ENCODE measurements at places on chromosomes 3 and 15.

DNA sequence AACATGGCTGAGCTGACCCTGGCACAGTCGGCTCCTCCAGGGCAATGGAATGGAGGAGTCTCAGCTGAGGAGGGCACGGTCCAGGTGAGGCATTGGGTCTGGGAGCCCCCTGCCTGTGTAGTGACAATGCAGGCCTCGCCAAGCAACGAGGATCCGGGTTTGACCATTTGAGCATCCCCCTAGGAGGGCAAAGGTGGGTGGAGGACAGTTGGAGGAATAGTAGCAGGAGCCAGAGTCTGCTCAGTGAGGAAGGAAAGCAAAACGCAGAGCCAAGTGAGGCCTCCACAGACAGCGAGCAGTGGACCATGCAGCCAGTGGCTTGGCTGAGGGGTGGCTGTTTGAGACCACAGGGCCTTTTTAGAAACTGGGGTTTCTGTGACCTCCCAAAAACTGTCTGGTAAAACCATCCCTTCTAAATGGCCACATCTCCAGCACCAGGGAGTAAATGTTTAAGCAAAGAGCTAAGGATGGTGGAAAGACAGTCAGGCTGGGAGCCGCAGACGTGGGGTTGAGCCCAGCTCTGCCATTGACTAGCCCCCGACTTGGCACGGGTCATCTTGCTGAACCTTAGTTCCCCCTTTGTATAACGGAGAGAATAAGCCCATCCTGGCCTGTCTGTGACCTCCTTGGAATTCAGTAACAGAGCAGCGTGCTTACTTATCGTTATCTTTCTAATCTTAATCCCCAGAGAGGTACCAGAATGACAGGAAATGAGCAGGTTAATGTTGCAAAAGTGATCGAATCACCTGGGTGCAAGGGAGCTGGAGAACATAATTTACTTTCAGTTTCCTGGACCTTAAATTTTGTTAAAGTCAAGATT, 46.8 kb downstream of the CMTM6 start:
- no peak for DNase-seq

- DNase-seq, result no peak
These were observed 6.9 kb downstream of the PRICKLE2 start for GRCh38 chr3:64218329-64218728.

GRCh38 chr3:156456771-156457224, 98.1 kb downstream of the SSR3 start:
- DNase-seq, result no peak

DNA sequence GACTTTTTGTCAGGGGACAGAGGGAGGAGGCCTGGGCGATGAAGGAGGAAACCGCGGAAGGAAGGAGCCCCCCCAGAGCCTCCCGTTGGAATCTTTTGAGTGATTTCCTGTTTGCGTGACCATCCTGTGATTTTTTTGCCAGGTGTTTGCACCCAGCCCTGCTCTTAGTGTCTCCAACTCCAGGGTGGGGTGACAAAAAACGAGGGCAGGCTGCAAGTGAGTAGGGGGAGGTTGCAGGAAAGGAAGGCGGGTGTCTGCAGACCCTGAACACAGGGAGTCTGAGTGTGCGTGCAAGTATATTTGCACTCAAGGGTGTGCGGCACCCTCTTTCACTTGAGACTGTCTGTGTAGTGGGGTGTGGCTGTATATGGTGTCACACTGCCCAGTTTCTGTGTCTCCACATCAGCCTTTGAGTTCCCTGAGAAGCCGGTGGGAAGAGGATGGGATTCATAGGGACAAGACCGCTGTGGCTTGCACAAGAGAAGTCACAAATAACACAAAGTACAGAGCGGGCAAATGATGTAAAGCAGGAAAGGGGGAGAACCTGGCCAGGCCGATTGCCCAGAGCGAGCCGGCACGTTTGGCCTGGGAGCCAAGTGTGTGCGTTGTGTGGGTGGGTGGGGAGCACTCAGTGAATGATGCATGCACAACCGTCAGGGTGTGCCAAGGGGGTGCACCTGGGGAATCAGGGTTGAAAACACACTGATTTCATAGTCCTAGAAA, 6.6 kb downstream of the ISLR2 start:
- no peak for DNase-seq

- DNase-seq, result peak; percentile 29
These were observed 13.9 kb upstream of the RTP1 start for GRCh38 chr3:187183210-187183862.

GRCh38 chr3:24043168-24043567, 98.1 kb downstream of the NR1D2 start:
- no peak for DNase-seq

- no peak for DNase-seq
These were observed 5.9 kb upstream of the ITPKA start for GRCh38 chr15:41487802-41488201.

- no peak for DNase-seq
These were observed 851.0 kb downstream of the DIPK2A start for GRCh38 chr3:144822671-144823070.

GRCh38 chr3:112132975-112133448, at the start of gene GCSAM:
Gene GCSAM, minus strand, starts transcription at chr3:112133248. Its CDS starts 128 bp downstream, at chr3:112133120.
- DNase-seq, result no peak

DNA sequence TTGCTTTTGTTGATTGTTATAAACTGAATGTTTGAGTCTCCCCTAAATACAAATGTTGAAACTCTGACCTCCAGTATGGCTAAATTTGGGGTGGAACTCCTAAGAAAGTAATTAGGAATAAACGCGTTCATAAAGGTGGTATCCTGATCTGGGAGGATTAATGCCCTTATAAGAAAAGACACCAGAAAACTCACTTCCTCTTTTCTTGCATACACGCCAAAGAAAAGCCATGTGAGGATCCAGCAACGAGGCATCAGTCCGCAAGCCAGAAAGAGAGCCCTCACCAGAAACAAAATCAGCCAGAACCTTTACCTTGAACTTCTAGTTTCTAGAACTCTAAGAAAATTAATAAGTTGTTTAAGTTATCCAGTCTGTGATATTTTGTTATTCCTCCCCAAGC, 37.4 kb upstream of the AZI2 start:
- no peak for DNase-seq
